CD4-positive, alpha-beta T cell treated with Interleukin-15 for 4 hours (primary cell): ENCODE measurements at places on chromosomes 3 and 15.
A peak's percentile ranks its signal among the peaks of the same experiment; 100 is the strongest.

GRCh38 chr3:29936766-29937165 lies 655.9 kb downstream of the RBMS3 start:
- DNase-seq, result no peak

DNA sequence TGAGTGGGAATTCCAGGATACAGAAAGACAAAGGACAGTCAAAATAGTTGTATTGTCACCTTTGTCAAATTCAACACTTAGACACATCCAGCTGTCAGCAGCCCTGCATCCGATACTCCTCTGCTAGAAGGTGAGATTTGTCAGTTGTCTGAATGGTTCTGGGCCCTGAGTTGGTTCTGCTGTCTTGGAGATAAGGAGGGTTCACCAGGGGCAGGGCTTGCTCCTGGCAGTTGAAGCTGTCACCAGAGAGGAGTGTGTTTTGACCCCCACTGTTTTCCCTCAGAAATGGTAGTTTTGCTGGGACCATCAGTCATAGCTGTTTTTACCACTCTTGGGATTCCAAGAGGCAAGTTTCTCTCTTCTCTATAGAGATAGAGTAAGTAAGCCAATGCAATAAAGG lies 3.2 kb upstream of the KY start:
- DNase-seq, result no peak

DNA sequence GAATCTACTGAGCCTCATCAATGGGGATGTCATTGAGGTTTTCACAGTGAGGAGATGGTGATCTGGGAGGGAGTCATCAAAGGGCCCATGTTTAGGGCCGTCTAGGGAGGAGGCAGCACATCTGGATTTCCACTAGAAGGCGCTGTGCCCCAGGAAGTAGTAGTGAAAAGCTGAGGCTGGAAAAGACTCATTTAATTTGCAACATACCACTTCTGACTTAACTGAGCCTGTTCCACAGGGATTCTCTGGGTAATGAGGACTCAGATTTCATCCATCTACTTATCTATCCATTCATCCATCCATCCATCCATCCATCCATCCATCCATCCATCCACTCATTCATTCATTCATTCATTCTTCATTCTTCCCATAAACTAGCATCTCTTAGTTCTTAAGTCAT lies 17.4 kb upstream of the SHF start:
- DNase-seq, result peak; percentile 58

DNA sequence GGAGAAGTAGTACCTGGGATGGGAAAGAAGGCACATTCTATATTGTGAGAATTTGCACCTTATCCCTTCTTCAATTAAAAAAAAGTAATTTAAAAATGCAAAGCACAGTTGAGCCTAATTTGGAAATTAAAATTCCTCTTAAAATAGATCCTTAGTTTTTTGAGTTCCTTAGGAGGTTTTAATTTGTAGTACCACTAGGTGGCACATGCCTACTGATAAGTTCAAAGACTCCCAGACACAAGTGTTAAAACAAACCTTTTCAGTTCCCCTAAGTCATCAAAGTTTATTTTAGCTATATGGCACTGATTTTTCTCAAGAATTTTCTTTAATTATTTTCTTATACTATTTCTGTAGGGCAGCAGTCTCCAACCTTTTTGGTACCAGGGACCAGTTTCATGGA lies 127.6 kb upstream of the AZI2 start:
- no peak for DNase-seq
